ENCODE measurements at places on chromosomes 16 and 17.

- no peak for DNase-seq
Measured at GRCh38 chr17:12247761-12248160, 227.1 kb downstream of the MAP2K4 start.

DNA sequence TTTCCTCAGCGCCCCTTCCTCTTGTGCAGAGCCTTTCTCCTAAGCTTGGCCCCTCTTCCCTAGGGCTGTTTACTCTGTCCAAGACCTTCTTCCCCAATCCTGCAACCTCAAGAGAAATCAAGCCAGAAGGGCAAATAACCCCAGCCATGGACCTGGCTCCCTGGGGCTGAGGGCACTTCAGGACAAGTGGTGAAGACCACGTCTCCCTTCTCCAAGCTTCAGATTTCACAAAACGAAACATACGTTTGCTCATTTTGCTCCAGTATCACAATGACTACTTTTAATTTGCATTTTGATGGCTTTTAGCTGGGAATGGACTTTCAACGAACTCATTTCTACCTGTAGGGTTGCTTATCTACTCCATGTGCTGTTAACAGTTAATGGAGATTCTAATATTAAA, 139.8 kb upstream of the CACNG5 start:
- DNase-seq = no peak

- DNase-seq = no peak
Measured at GRCh38 chr17:81298325-81298990, 3.4 kb upstream of the SLC38A10 start.

DNA sequence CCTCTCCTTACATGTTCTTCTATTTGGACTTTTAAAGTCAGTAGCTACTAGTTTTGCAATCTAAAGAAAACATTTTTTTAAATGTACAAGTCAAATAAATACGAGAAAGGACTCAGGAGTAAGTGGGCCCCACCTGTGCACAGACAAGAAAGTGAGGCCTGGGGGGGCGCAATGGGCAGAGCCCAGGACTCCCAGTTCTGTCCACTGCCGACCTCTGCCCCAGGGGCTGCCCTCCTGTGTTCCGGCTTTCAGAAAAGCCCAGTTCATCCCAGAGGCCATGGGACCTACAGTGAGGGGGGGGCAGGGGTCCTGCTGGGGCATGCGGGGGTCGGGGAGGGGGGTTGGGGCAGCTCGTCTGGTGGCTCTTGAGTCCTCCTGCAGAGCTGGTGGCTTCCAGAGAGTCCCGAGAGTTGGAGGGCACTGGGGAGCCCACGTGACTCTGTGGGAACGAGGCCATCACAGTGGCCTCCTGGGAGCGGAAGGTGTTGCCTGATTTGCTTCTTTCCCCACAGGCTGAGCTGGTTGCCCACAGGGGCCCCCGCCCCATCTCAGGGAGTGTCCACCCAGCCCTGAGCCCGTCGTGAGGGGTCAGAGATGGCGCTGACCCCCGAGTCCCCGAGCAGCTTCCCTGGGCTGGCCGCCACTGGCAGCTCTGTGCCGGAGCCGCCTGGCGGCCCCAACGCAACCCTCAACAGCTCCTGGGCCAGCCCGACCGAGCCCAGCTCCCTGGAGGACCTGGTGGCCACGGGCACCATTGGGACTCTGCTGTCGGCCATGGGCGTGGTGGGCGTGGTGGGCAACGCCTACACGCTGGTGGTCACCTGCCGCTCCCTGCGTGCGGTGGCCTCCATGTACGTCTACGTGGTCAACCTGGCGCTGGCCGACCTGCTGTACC, 2.4 kb downstream of the UTS2R start:
- no peak for DNase-seq

DNA sequence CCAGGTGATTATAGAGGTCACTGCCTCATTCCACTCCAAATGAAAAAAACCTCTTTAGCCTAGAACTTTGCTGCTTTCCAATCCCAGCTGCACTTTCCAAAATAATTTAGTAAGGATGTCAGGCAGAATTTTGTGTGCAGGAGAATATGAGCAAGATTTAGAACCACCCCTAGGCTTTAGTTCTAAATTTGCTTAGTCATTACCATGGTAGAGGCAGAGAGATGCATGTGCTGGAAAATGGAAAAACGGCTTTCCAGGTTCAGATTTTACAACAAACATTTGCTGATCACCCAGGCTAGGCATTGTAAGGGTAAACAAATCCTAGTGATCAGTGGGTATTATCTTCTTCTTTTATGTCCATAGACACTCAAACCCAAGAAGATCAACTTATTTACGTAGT, 6.3 kb downstream of the KRT26 start:
- no peak for DNase-seq

DNA sequence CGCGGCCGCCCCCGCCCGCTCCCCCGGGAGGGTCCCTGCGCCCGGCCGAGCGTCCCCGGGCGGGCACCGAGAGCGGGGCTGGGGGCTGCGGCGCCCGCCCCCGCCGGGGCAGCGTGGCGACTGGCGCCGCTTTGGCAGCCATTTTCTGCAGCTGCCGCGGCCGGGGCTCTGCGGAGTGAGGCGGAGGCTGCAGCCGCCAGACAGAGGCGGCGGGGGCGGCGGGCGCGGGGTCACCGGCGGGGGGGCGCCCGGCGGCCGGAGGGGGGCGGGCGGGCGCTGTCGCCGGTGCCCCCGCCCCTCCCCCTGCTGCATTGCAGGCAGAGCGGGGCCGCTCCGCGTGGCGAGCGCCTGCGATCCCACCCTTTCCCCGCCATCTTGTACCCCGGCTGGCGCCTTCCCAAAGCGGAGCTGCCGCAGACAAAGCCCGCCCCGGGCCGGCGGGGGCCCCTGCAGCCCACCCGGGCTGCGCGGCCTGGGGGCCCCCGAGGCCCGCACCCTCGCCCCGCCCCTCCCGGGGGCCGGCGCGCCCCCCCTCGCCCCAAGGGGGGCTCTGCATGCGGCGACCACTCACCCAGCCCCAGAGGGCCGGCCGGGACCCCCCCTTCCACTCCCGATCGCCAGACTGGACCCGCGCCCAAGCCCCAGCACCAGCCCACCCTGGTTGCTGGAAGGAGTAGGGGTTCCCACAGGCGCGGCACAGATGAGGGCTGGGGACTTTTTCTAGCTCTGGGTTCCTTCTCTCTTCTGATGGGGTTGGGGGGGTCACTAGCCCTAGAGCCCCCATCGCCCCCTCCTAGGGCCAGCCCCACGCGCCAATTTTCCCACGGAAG, 16.6 kb upstream of the CBX8 start:
- DNase-seq = peak; percentile 74

DNA sequence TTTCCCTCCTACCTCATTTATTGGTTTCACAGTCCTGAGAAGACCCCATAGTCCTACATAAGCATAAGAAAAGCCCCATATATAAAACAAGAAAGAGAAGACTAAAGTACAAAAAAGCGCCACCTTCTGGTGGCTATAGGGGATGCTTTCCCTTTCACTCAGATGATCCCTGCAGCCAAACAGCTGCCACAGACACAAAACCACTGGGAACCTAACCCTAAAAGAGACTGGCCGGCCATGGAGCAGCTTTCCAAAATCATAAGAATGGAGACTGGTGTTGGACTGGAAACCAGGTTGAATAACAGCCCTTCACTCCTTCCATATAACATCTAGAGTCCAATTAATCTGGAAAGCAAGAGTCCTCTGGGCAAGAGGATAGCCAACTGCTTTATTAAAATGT, 11.4 kb downstream of the DYNC1LI2 start:
- DNase-seq = peak; percentile 50

- DNase-seq = no peak
Measured at GRCh38 chr16:16092925-16093627, 130.2 kb downstream of the ABCC6 start.

GRCh38 chr17:59366040-59366757, 34.7 kb downstream of the YPEL2 start:
- DNase-seq = peak; percentile 38

DNA sequence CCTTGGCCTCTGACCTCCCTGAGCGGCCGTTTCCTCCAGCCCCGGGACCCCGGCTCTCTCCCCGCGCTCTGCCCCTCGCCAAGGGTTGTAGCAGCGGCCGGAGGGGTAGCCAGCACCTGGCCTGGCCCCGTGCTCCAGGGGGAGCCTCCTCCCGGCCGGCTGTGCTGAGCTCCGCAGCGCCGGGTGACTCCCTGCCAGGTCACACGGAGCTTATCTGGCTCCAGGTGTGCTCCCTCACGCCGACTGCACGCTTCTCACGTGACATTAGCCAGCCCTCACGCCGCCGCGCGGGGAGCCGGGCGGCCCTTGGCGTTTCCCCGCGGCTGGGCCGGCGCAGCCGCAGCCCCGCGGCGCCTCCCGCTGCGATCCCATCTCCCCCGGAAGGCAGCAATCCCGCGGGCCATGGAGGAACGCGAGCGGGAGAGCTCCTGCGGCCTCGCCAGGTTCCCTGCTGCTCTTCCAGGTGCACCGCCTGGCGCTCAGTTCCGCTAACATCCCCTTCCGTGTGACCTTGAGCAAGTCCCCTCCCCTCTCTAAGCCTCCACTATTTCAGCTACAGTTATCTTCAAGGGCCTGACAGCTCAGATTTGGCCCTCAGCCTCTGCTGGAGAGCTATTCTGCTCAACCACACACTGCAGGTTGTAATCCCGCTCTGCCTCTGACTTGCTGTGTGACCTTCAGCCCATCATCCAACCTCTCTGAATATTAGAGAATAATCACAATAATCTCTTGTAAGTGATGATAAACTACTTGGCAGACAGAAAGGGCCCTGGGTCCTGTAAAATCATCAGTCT, 3.4 kb downstream of the MYO18A start:
- peak; percentile 83 for DNase-seq

DNA sequence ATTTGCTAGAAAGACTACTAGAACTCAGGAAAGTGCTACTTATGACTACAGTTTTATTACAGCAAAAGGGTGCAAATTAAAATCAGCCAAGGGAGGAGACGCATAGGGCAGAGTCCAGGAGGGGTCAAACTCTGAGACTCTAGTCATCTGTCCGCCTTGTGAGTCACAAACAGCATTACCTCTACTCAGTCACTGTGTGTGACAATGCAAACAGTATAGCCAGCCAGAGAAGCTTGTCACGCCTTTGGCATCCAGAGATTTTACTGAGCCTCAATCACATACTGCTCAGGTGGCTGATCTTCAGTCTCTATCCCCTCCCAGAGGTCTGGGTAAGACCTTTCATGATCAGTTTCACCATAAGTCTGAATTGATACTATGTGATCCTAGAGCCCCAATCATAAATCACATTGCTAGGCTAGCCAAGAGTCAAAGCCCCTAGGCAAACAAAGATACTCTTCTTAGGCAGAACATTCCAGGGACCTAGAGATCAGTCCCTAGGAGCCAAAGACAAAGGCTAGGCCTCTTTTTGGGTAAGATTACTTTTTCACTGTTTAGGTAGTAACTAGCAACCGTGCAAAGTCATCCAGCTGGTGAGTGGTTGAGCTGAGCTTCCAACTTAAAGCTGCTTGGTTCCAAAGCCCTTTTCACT, 48.8 kb upstream of the CLEC19A start:
- peak; percentile 29 for DNase-seq

DNA sequence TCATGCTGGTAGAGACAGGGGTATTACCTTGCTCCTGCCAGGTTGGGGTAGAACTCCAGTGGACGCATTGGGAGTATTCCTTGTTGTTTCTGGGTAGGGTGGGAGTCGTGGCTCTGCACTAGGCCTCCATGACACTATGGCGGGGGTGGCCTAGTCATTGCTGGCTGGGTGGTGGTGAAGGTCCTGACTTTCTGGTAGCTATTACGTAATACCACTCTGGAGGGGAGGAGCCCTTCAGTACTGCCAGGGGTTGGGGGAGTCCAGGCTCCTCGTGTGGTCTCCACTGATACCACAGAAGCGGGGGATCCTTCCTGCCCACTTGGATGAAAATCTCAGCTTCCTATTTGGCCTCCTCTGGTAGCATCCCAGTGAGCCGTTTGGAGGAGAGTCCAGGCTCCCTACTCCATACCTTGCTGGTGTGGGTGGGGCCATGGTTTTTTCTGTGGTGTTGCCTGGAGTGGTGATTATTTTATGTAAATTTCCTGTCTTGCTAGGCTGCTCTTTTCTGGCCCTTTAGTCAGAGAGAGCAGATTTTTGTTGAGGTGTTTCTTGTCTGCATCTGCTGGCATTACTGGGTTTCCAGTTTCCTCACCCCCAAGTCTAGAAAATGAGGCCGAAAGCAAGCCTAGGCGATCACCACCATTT, 65.8 kb upstream of the GNG13 start:
- DNase-seq = no peak
